ENCODE measurements at places on chromosomes 3 and 15.

DNA sequence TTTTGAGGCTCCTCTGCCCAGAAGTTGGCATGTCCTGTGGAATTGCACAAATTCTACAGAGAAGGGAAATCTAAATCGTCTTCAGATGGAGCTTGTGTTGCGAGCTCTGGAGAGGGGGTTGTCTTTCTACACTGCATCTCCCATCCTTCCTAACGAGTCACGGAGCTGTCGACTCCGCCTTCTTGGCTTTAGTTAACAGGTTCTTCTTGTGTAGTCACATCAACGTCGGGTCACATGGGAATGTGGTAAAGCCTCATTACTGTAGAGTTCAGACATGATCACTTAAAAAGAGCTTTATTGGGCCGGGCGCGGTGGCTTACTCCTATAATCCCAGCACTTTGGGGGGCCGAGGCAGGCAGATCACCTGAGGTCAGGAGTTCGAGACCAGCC lies 60.0 kb downstream of the DNASE1L3 start:
- no peak for DNase-seq

DNA sequence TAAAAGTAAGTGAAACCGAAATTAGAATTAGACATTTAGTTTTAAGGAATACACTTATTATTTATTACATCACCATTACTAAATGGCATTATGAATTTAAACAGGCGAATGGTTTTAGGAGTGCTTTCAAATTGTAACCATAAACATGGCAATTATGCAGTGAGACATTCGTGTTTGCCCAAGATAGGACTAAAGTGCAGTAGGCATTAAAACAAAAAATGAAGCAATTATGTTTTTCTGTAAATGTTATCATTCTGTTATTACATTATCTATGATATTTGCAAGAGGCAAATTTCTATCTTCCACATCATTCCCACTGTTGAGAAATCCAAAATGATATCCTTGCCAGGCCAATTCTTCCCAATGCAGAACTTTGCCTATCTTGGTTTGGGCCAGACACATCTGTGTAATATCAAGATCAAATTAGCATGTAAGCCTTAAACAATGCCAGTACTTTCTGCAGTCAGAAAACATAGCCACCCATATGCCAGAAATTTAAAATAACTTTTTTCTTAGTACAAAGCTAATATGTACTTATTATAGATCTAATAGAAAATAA lies 156.9 kb downstream of the ATP8B4 start:
- DNase-seq, result no peak

- no peak for DNase-seq
These were observed 105.0 kb upstream of the P2RY1 start for GRCh38 chr3:152729906-152730305.

DNA sequence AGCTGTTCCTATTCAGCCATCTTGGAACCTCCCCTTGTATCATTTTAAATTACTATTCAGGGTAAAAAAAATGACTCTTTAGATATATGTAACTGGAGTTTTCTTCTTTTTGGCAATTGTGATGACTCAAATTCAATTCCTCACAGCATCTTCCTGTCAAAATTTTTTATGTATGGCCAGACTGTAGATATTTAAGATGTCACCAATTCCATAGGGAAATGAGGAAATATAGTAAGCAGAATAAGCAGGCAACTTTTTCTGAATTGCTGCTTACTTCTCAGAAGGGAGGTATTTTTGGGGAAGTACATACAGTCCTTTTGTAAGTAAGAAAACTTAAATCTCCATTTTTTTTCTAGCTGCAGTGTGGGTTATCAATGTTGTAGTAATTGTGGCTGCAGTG lies 28.8 kb downstream of the EAF2 start:
- no peak for DNase-seq

Data from CD4-positive, alpha-beta T cell treated with Interleukin-6 at 100 ng/mL for 8 hours (primary cell).